HCT116 (cell line): ENCODE measurements at places on chromosomes 3 and 15. TPM values are rescaled to one million over a fixed set of nuclear protein-coding genes. Genes with fewer than 3 reads are reported as not detected.

GRCh38 chr3:127734754-127735473 is 62.2 kb downstream of the ABTB1 start:
- DNase-seq: no peak

- DNase-seq: no peak
Measured at GRCh38 chr15:32067115-32067514, 36.8 kb downstream of the CHRNA7 start.

DNA sequence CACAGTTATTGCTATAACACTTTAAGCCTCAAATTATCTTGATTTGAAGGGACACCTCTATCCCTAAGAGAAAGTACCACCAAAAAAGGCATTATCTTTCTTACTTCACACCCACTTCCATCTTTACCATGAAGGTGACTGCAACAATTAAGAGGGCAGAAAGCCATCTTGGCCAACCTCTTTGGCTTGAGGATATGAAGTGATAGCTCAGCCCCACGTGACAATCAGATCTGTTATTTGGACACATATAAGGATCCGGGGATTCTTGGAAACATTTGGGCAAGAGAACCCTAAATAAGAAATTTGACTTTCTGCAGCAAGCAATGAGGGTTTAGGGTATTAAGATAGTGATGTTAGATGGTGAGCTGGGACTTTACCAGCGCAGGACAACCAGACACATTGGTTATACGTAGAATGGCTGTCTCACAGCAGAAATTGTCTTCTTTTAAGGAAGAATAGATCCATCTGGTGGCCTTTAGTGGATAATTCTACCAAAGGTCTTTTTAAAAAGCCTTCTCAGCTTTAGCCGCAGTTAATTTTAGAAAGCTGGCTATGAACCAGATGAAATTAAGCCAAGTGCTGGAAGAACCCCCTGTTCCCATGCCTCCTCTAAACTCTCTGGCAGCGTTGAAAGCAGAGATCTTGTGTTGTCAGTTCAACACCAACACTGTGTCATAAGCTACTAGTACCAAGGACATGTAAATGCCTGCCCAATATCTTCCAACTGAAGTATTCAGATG is 12.3 kb downstream of the HCLS1 start:
- no peak for DNase-seq

Gene RCN2
- total RNA-seq: 71.5 TPM

- DNase-seq: no peak
Measured at GRCh38 chr3:187063286-187064121, 75.8 kb downstream of the RPL39L start.

DNA sequence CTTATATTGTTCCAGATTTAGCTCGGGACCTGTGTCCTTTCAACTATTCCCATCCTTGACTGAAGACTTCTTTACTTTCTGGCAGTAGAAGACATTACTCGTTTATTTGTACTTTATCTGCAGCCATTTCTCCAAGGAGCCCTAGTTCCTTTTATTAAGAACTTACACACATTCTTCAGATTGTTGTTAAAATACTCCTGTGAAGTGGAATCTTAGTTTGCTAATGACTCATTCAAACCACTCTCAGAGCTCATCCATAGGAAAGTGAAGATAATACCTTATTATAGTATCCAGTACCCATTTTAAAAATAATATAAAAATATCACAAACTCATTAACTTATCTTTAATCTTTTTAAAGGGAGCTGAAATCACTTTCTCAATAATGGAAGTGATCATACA is 63.5 kb downstream of the C3orf70 start:
- DNase-seq: no peak

- peak; percentile 7 for DNase-seq
Measured at GRCh38 chr3:64399205-64399800, 174.0 kb upstream of the PRICKLE2 start.

GRCh38 chr3:1587426-1587825 is 494.6 kb downstream of the CNTN6 start:
- DNase-seq: no peak

DNA sequence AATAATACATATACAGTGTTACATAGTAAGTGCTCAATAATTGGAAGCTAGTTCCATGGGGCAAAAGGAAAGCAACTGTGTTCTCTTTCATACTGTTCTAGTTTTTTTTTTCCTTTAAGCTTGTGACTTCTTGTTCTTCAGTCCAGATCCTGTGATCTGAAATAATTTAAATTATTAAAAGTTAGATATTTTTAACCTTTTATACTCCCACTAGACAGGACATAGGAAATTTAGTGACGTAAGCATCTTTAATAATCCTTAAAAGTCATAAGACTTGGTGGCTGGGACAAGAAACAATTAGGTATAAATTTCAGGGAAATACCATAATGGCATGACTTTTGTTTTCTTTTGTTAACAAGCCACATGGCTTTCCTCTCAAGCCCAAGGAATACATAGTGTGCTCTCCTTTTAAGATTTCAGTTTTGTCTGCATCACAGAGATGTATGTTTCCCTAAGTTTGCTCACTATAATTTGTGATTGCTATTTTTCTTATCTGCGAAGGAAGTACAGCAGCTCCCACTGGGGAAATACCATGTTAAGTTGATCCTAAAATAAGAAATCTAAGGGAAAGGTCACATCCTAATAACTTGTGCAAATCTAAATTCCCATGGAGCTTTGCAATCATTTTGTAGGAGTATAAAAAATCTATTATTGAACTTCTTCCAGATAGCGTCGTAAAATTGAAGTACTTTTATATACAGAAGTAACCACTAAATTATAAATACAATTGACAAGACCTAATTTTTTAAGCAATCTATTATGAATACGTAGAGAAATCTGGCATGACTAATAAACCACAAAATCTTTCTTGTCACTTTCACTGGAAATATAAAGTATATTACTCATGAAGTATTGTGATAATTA is 30.1 kb downstream of the PPARG start:
- no peak for DNase-seq

- peak; percentile 47 for DNase-seq
Measured at GRCh38 chr3:38738630-38739395, 77.2 kb downstream of the SCN10A start.

- DNase-seq: no peak
Measured at GRCh38 chr3:20310629-20311028, 124.6 kb upstream of the SGO1 start.

- DNase-seq: no peak
Measured at GRCh38 chr3:141371882-141372281, 3.6 kb downstream of the ZBTB38 start.

DNA sequence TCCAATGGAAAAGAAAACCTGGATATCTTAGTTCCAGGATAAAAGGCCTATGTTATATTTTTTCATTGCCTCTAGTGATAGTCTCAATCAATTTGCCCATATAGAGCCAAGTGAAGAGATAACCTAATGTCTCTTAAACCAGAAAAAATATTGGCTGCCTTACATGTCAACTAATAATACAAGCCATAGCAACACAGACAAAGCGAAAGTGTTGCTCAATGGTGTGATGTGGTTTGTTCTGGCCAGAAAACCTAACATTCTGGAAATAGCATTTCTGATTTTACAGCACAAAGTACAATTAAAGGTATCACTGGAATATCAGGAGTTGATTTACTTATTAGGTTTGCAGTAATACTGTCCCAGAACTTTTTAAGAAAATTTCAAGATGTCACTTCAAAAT is 101.5 kb downstream of the ATP8B4 start:
- no peak for DNase-seq

DNA sequence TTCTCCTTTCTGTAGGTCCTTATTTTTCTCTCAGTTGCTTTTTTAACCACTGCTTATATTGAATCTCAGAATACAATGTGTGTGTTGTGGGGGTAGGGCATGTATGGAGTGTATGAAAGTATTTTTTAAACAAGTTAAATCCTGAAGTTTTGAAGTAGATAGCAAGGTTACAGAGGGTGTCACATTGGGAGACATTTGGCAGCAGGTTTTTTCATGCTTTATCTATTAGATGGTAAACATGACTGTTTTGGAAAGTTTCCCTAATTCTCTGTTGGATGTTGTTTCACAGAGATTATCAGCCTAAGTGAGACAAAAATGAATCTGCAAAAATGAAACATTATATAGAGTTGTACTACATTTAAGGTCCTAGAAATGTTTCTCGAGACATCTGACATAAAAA is 190.6 kb upstream of the ARPP21 start:
- DNase-seq: no peak

GRCh38 chr3:55484801-55485791 is 2.0 kb downstream of the WNT5A start:
- DNase-seq: no peak

Gene CCR9
- not detected for total RNA-seq

Gene GOLGA6A
- total RNA-seq: 0.39 TPM

GRCh38 chr3:128335621-128336296 is 130.9 kb downstream of the DNAJB8 start:
- DNase-seq: no peak

- no peak for DNase-seq
Measured at GRCh38 chr3:38627956-38628355, 21.5 kb downstream of the SCN5A start.

Gene OSTN
- total RNA-seq: not detected

DNA sequence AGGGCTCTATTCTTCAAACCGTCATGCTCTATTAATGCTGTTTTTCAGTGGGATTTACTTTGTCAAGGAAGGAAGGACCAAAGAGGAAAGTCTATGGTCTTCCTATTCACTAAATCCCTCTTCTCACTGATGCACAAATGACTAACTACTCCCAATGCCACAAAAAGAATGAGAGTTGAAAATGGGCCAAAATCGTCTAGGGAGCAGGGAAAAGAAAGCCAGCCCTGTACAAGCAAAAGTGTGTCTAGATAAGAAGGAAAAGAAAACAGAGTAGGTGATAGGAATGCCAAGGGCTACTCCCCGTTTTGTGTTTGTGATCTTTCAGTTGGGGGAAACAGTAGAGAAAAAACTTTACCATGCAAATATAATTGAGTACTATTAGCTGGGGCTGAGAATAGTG is 97.2 kb upstream of the TMCO5A start:
- DNase-seq: no peak

- DNase-seq: no peak
Measured at GRCh38 chr3:35992041-35992440, 352.7 kb downstream of the ARPP21 start.
